ENCODE measurements at places on chromosomes 4 and X.

DNA sequence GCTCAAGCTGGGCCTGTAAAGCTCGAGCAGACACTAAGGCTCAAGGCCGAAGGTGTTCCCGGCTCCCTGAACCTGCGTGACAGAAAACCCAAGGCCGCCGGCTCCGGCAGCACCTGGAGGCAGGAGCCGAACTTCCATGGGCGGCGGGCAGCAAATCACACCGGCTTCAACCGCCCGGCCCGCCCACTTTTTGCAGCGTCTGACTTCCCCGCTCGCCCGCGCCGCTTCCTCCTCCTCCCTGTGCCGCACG, 940 bp upstream of the NSD2 start:
- DNase-seq: peak; percentile 88

- no peak for DNase-seq
Measured at GRCh38 chr4:183402771-183403170, 41.7 kb upstream of the CDKN2AIP start.

- DNase-seq: peak; percentile 23
Measured at GRCh38 chrX:41145920-41146608, 60.8 kb downstream of the USP9X start.

- no peak for DNase-seq
Measured at GRCh38 chrX:68719904-68720614, 72.6 kb downstream of the STARD8 start.

GRCh38 chr4:172356016-172356415, 542.8 kb downstream of the GALNTL6 start:
- no peak for DNase-seq

DNA sequence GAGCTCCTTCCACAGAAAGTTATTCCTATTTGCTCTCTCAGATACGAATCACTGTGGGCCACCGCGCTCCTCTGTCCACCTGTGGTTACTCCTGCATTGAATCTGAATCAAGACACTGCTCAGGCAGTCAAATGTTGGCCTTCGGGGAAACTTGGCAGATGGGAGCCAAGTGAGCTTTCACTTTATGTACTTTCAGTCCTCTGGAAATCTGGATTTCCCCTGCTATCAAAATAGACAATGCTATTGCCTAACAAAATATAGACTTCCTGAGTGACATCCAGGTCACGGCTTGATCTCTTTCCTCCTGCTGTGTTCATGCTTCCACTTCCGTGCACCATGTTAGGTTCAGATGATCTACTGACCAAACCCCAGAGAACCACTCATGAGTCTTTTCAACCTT, 43.8 kb downstream of the FHL1 start:
- no peak for DNase-seq

GRCh38 chr4:1575418-1576303, 108.5 kb downstream of the FAM53A start:
- no peak for DNase-seq

- no peak for DNase-seq
Measured at GRCh38 chr4:111562826-111563225, 582.4 kb upstream of the FAM241A start.

DNA sequence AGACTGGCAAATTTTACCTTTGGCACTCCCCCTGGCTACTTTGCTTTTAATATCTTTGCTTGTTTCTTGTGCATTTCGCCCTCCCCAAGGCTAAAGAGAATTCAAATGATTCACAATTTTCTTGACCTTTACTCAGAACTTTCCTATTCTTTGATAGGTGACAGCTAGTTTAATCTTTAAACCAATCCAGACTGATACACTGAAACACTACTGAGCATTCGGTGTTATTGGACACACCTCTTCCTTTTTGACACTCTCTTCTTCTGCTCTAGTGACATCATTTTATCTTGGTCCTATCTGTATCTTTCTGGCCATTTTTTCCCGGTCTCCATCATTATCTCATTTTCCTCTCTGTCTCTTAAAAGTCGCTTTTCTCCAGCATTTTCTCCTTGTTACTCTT, 103.1 kb downstream of the IL1RAPL2 start:
- DNase-seq: no peak

DNA sequence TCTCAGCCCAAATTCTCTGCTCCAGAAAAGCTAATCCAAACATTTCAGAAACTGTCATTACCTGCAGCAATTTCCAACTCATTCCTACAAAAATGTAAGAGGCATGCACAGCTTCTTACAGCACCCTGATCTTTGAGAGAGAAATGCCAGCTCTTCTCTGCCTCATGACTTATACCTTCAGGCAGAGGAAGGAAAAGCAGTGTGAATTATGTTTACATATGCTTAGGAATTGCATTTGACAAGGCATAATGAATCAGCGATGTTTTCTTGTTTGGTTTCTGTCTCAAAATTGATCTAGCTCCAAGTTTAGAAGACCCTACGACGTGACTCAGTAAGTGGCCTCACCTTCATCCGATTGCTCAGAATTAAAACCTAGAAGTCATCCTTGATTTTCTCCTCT, 21.8 kb upstream of the AGA start:
- no peak for DNase-seq

- DNase-seq: peak; percentile 48
Measured at GRCh38 chrX:8748855-8749254, 16.9 kb upstream of the ANOS1 start.

DNA sequence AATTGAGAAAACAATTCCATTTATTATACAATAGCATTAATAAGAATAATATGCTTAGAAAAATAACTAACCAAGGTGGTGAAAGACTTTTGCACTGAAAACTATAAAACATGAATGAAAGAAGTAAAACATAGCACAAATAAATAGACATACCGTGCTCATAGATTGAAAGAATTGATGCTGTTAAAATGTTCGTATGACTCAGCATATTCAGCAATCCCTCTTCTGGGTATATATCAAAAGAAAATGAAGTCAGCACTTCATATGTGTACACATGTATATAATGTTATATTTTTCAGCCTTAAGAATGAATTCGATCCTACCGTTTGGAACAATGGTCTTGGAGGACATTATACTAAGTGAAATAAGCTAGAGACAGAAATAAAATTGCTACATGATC, 716.3 kb downstream of the GLUD2 start:
- no peak for DNase-seq

- DNase-seq: no peak
Measured at GRCh38 chr4:172220679-172221078, 407.5 kb downstream of the GALNTL6 start.

GRCh38 chr4:16508968-16509367, 282.7 kb upstream of the TAPT1 start:
- DNase-seq: no peak

GRCh38 chr4:48227662-48228061, 42.0 kb downstream of the TEC start:
- no peak for DNase-seq

GRCh38 chrX:153538424-153538823, 21.0 kb downstream of the ATP2B3 start:
- DNase-seq: no peak

GRCh38 chr4:150278206-150278605, 200.0 kb downstream of the DCLK2 start:
- DNase-seq: no peak

- no peak for DNase-seq
Measured at GRCh38 chr4:134787315-134787714, 585.7 kb upstream of the PABPC4L start.

GRCh38 chrX:78643874-78644273, 15.3 kb downstream of the RTL3 start:
- DNase-seq: no peak

- DNase-seq: no peak
Measured at GRCh38 chr4:110137829-110138228, 60.6 kb downstream of the ELOVL6 start.

DNA sequence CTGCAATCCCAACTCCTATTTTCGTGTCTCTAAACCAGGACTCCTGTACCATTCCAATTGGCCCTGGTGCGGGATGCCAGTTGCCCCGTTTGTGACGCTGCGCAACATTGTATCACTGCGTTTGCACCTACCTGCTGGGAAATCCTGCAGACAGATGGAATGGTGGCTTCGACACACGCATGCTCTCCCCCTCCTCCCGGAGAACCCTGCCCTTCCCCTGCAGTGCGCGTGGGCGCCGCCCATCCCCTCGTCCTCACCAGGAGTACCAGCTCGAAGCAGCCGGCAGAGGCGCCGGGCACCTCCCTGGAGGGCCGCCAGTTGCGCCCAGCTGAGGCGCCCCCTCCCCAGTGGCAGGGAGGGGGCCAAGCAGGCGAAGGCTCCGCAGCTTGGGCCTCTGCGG, 1.4 kb downstream of the DGKK start:
- DNase-seq: no peak

GRCh38 chr4:174358829-174359228, 75.1 kb downstream of the CEP44 start:
- no peak for DNase-seq

- DNase-seq: no peak
Measured at GRCh38 chr4:20570981-20571715, 129.1 kb upstream of the PACRGL start.

- no peak for DNase-seq
Measured at GRCh38 chr4:106670976-106671375, 302.4 kb upstream of the GIMD1 start.

DNA sequence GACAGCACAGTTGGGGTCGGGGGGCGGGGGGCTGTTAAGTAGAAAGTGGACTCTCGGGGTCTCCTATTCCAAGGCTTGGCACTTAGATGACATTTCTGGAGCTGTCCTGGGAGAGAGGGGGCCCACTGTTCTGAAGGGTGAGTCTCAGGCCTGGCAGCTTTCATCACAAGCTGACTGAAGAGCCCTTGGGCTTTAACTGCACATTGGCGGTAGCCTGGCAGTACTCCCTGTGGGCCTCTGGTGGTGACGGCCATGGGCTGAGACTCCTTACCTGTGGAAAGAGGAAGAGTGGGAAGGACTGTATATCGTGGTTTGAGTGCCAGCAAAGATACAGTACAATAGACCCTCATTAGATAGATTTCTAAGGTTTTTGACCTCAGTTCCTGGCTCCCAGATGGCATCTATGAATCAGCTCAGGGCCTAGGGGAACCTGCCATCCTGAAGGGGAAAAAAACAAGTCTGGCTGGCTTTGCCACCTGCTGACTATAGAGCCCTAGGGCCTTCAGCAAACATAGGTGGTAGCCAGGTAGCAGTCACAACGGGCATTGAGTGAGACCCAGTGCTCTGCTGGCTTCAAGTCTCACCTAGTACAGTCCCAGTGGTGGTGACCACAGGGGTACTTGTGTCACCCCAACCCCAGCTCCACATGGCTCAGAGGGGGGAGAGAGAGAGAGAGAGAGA, 87.9 kb downstream of the ANKRD17 start:
- DNase-seq: no peak

GRCh38 chr4:94484818-94485217, 33.1 kb downstream of the PDLIM5 start:
- no peak for DNase-seq

Data from lung (tissue), 17 donors.